T-helper 17 cell (primary cell): ENCODE measurements at places on chromosomes 2 and 18. TPM values are rescaled to one million over a fixed set of nuclear protein-coding genes. Genes with fewer than 3 reads are reported as not detected.

- no peak for DNase-seq
Measured at GRCh38 chr18:66560094-66560493, 43.8 kb downstream of the CDH19 start.

GRCh38 chr2:56515399-56515798 is 331.6 kb downstream of the CCDC85A start:
- no peak for DNase-seq

DNA sequence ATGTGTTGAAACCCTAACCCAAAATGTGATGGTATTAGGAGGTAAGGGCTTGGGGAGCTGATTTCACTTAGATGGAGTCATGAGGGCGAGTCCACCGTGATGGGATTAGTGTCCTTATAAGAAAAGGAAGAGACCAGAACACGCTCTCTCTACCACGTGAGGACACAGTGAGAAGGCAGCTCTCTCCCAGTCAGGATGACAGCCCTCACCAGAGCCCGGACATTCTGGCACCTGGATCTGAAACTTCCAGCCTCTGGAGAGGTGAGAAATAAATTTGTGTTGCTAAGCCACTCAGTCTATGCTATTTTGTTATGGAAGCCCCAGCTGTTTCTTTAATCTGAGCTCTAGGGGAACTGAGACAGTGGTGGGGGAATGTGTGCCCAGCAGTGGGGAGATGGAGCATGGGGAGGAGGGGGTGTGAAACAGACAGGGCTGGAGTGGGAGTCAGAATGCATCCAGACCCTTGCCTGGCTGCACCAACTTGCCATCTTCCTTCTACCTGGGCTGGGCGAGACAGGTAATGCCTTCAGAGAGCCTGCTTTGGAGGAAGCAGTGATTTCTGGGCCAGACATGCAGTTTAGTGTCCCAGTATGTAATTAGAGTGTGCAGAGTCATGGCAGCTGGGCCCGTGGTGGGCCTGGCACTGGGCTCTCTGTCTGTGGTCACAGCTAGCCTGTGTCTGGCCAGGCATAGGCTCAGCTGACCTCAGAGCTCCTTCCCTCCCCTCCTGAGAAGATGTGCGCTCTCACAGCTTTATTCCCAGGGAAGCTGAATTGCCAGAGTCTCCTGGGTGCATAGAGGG is 38.1 kb downstream of the RHOB start:
- no peak for DNase-seq

DNA sequence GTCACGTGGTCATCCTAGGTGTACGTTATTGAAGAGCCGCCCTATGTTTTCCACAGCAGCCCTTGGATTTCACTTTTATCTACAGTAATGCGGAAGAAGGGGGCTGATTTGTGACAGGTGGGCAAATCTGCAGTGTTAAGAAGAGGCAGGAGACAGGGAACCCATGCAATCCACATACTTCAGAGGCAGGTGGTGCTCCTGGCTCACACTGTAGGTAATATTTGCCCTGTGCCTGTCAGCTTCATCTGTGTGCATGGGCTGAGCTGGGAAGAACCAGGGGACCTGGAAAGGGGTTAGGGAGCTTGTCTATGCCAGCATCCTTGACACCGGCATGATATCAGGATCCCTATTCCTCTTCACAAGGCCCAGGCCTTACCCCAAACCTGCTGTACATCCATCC is 183.9 kb downstream of the SH3RF3 start:
- DNase-seq = no peak

The UGT1A5 gene
- not detected for total RNA-seq

- DNase-seq = no peak
Measured at GRCh38 chr18:26327062-26327461, 100.8 kb downstream of the TAF4B start.

The RBMS1 gene
- 110 TPM for total RNA-seq

GRCh38 chr18:35466815-35467623 is 30.7 kb downstream of the INO80C start:
- DNase-seq = no peak

The MALT1 gene
- total RNA-seq = 108 TPM

The PIK3C3 gene
- 53.2 TPM for total RNA-seq

DNA sequence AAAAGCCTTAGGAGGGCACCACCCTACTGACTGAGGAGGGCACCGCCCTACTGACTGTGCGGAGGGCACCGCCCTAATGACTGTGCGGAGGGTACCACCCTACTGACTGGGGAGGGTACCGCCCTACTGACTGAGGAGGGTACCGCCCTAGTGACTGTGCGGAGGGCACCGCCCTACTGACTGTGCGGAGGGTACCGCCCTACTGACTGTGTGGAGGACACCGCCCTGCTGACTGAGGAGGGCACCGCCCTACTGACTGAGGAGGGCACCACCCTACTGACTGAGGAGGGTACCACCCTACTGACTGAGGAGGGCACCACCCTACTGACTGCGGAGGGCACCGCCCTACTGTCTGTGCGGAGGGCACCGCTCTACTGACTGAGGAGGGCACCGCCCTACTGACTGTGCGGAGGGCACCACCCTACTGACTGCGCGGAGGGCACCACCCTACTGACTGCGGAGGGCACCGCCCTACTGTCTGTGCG is 150.2 kb upstream of the NFATC1 start:
- peak; percentile 66 for DNase-seq

The TSGA10 gene
- total RNA-seq = 7.7 TPM

GRCh38 chr2:136057023-136057801 is 60.7 kb downstream of the CXCR4 start:
- no peak for DNase-seq

DNA sequence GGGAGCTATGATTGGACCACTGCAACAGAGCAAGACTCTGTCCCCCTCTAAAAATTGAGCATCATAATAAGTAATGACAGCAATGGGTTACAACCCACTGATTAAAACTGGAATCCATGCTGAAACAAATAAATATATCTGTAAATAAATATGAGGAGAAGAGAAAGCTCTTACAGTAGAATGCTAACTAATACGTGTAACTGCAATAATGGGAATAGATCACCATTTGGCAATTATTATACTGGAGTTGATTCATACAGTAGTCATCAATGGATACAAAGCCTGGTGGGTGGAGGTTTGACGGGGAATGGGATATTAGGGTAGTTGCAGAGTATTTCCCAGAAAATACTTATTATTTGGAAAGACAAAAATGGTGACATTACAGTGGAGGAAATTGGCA is 6.1 kb upstream of the INO80B start:
- no peak for DNase-seq

DNA sequence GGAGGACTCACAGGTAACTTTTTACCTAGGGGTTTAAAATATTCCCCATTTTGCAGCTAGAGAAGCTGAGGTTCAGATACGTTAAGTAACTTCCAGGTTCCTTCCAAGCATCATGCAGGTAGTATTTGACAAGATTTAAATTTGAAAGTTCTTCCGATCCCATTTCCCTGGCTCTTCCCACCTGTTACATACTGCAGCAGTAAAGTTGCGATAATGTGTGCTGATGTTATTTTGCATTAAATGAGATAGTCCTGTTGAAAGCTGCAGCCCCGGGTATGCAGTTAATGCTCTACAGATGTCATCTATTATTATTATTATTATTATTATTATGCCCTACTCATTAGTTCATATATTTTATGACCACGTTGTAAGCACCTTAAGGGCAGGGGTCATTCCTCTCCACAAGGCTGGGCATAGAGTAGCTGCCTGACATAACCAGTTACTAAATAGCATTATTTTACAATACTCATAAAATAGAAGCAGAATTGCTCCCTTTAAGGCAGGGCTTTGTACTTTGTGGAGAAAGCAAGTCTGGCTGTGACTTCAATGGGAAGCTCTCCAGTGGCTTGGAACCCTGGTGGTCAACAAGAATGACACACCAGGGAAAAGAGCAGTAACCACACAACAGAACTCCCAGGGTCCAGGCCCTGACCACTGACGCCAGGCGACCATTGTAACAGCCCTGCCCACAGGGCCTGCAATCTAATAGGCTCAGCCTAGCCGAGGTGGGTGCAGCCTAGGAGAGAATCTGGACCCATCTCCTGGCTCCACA is 112.0 kb upstream of the STPG4 start:
- no peak for DNase-seq

DNA sequence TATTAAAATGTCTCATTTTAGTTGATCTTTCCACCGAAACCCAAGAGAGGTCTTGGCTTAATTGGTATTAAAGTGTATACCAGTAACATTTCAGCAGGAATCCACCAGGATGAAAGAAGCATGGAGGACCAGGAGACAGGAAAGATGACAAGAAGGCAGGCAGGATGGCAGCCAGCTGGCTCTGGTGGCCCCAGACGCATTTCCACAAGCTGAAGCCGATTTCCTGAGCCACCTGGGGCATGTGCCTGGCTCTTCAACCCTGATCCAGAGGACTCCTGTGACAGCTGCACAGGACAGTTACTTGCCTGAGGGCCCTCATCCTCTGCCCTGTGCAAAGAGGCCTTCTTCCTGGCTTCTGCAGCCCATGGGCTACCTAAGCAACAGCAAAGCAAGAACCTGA is 56.9 kb upstream of the NFU1 start:
- DNase-seq = no peak

DNA sequence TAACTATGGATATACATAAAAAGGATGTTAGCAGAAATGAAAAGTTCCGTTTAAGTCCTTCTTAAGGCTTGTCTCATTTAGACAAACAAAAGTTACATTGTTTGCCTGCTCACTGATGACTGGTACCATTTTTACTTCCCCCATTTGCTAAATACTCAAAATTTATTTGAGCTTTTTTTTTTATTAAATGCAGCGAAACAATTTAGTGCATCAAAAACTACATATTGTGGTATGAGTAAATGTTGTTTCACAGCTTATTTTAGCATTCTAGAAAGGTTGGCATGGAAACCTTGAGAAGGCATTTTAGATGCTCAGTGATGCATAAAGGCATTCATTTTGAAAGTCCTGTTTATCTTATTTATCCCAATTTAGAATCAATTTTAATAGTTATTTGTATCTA is 100.0 kb downstream of the MAP2 start:
- no peak for DNase-seq

The NCKAP5 gene
- total RNA-seq = not detected

DNA sequence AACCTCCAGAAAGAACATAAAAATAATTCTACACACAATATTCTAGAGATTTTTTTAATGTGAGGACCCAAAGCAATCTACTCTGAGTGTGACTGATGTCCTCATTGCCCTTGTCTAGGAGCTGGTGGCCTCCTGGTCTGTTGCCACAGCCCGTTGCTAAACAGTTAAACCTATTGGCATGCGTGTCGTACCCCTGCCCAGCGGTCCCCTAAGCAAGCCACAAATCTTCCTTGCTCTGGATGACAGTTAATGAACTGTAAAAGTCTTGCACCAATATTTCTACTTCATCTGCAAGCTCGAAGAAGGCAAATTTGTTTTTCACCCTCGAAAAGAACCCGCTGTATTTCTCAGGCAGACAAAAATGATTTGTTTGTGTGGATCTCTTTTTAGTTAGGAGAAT is 489.1 kb upstream of the MEX3C start:
- no peak for DNase-seq

The MAL gene
- total RNA-seq = 159 TPM

The SMCHD1 gene
- total RNA-seq = 288 TPM

DNA sequence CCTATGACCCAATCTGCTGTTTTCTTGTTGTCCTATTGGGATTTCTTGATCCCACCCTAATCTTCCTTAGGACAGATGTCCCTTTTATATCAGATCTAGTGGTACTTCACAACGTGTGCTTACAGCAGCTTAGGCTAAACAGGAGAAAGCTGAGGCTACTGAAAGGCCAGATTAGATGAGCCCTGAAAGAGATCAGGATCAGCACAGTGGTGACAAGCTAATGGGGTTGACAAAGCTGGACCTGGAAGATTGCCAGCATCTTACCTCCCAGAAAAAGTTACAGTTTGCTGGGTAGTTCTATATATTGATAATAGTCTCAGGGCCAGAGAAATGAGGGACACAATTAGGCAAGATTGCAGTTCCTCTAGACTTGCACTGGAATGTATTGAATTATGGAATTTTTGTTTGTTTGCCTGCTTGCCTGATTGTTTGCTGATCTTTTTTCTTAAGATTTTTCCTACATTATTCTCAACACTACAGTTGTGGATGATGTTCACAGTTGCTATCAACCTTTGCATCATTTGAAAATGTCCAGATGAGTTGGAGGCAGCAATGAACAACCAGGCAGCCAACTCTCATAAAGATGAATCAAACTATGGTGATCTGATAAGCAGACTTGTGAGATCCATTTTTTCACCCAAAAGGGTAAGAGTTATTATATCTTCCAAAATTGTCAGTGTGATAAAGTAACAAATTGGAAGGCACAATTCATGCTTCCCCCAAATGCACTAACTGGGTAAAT is 49.1 kb upstream of the PIK3C3 start:
- DNase-seq = no peak

DNA sequence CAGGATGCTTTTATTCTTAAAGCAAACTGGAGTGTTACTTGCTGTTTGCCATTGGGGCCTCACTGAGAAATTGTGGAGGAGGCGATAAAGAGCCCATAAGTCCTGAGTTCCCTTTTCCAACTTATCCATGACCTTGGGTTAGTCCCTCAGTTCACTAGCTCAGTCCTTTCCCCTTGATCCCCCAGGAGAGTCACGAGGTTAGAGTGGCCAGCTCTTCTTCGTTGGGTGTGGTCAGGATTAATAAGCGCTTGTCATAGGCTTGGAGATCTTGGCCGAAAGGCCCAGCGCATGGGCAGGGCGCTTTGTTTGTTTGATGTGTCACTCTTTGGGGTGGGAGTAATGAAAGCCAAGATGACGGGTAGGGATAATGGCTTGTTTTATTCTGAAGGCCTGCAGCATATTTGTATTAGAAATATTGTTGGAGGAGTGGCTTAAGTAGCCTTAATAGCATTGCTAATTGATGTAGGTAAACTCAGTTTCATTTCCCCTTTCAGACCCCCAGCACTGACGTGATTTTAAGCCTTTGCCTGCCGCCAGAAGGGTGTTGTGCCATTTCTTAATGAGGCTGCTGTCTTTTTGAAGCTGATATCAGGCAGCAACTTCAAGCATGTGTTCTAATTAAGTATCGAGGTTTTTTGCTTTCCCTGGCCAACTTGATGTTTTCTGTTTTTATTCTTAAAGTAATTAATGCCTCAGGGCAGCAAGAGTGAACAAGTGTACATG is 15.7 kb downstream of the GRHL1 start:
- no peak for DNase-seq

DNA sequence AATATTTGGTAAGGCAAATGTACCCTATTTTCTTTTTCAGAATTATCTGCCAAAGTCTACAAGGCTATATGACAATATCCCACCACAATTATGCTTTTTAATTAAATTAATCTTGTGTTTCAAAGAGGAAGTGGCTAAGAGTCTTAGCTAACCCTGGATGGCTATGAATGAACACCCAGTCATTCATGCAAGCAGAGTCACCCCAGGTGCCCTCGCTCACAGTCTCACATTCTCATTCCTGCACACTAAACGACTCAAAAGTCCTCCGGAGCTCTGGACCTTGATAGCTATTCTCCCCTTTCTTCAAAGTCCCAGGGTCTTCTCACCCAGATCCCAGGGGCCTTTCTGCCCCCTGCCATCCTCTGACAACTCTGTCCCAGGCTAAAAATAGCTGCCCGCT is 42.1 kb upstream of the MRPL19 start:
- no peak for DNase-seq

- no peak for DNase-seq
Measured at GRCh38 chr2:197708331-197708730, 3.2 kb downstream of the MARS2 start.

GRCh38 chr2:17799301-17800120 is 16.7 kb upstream of the MSGN1 start:
- no peak for DNase-seq

- DNase-seq = no peak
Measured at GRCh38 chr2:59301466-59302402, 1060.6 kb upstream of the FANCL start.
